Putamen (tissue), 1 donor: ENCODE measurements at places on chromosomes 5 and 9.

DNA sequence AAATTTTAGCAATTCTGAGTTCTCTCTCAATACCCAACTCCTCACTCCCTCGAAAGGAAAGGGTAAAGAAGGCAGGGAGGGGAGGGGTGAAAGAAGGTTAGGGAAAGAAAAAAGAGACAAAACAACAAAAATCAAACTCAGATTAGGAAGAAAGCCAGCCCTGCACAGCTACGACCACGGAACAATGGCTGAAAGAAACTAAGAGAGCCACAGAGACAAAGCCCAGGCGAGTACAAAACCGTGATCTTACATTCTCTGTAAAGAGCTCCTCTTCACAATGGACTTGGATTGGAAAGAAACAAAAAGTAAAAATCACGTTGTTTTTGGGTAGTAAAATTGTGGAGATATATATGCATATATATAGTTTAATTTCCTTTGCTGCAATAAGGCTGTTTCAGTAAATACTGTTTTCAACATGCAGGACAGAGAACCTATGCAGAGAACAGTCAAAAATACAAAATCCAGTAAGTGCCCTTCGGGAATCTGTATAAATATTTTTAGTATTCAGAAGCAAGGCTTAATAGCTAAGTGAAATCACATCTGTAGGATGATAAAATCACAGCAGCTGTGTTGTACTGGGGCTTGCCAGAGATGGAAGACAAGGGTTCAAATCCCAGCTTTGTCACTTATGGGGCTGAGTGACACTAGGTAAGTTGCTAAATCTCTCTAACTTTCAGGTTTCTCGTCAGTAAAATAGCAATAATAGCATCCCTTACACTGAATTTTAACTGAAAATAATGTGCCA is 16.9 kb downstream of the PSMB7 start:
- no peak for DNase-seq

DNA sequence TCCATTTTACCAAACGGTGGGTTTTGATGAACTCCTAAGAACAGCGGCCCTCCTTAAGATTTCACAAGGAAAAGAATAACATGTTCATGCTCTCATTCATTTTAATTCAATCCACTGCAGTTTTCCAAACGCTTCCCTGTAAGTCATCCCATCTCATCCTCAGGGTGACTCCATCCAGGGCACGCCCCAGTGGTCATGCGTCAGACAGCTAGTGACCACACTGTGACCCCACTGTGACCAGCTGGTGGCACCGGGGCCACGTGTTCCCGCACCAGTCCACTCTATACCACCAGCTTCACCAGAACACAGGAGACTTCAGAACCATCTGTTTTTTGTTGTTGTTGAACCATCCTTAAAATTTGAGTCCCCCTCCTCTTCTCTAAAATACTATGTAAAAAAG is 14.3 kb downstream of the ATPSCKMT start:
- DNase-seq = no peak

GRCh38 chr5:33877449-33877848 is 14.3 kb downstream of the ADAMTS12 start:
- no peak for DNase-seq

DNA sequence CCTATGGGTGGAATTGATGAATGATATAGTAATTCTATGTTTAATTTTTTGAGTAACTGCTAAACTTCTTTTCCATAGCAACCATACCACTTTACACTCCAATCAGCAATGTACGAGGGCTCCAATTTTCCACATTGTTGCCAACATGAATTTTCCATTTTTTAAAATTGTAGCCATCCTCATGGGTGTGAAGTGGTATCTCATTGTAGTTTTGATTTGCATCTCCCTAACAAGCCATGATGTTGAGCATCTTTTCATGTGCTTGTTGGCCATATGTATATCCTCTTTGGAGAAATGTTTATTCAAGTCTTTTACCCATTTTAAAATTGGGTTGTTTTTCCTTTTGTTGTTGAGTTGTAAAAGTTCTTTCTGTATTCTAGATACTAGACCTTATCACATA is 48.9 kb downstream of the TMOD1 start:
- no peak for DNase-seq

DNA sequence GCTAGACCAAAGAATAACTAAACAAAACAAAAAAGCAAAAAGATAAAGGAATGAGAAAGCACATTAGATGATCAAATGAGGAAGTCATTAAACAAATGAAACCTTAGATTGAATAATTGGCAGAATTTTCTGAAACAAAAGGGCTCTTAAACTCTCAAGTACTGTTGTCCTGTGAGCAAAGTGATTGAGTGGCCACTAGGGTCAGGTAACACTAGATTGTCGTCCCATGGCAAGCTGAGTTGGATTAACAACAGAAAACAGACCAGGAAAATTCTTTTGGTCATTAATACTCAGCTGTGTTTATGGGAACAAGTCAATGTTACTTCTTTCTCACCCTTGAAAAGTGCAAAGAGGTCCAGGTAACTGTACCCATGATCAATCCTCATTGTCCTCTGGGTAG is 81.6 kb upstream of the MRPS30 start:
- no peak for DNase-seq

DNA sequence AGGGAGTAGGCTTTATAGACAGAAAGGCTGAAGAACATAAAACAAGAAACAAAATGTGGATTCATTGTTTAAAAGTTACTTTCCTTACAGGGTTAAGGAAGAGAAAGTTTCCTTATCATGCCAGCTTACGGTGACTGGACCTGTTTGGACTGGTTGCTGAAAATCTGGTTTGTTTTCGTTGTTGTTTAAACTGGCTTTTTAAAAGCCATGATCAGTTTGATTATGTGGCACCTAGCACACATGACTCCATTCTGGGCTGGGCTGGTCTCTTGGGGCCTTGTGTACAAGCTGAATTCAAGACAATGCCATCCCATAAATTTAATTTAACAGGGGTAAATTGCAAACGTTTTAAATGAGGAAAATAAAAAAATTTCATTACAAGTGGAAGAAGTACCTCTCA is 18.4 kb upstream of the ZNF474 start:
- DNase-seq = no peak

- DNase-seq = no peak
Measured at GRCh38 chr5:375336-375920, 53.9 kb downstream of the AHRR start.

GRCh38 chr9:83013867-83014605 is 48.9 kb downstream of the RASEF start:
- DNase-seq = no peak

GRCh38 chr9:15404171-15404570 is 18.5 kb upstream of the SNAPC3 start:
- no peak for DNase-seq

- no peak for DNase-seq
Measured at GRCh38 chr5:111681414-111682120, 75.4 kb downstream of the NREP start.

DNA sequence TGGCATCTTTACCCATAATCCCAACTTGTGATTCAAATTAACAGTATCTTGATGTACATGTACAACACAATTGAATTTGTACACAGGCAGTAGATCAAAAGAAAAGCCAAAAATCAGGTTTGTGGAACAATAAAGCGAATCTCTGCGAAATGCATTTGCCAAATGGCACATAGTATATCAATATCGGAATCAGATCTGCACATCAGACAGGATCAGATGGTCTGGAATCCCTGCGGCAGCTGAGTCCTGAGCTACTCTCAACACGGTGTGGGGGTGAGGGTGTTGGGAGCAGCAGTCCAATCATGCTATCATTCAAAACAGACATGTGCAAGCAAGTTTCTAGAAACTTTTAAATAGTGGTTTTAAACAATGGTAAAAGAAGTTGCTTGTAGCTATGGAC is 358.3 kb downstream of the SEMA5A start:
- no peak for DNase-seq

GRCh38 chr5:71589903-71590302 is 2.8 kb downstream of the MCCC2 start:
- no peak for DNase-seq

DNA sequence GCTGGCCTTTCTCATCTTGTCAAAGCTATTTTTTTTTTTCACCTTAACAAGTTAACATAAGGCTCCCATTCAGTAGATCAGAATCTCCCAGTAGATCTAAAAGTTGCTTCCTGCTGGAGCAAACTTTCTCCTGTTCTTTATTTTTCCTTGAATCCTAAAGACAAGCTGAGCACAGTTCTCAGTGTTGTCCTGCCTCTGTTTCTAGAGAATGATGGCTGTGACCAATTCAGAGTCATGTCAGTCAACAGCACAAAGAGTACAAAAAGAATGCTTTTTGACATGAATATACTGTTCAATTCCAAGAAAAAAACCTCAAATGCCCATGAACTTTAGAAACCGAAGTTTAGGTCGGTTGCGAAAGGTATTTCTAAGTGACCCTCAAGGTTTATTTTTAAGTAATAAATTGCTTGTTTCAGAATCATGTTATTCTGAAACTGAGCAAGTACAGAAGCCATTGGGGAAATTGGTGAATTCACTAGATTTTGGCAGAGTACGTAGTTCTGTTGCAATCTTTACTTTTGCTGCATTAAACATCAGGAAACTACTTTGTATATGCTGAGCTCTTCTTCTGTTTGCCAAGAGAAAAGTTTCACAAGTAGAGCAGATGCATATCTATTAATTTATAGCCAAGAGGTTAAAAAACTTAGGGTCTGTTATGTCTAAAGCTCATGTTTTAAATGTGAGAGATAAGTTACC is 161.7 kb upstream of the RPS23 start:
- no peak for DNase-seq

GRCh38 chr9:131276094-131276888 is at the start of gene FAM78A:
Gene FAM78A (minus strand): TSS chr9:131276510. CDS start chr9:131276179, 331 bp downstream.
- no peak for DNase-seq
